ENCODE measurements at places on chromosomes 4 and X.
A peak's percentile ranks its signal among the peaks of the same experiment; 100 is the strongest.

DNA sequence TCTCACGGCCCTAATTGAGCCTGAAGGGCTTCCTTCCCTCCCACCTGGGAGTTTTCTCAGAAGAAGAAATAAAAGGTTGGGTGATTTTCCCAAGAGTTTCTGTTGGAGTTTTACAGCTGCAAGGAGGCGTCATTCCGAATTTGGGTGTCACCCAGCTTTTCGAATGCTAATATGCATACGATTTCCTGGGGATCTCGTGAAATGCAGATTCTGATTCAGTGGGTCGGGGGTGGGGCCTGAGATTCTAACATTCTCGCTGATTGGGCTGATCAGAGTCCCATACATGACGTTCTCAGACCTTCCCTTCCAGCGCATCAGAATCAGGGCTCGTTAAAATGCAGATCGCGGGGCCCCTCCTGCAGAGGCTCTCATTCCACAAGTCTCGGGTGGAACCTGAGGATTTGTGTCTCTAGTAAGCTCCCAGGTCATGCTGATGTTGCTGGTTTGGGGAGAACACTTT, 125.8 kb upstream of the STX18 start:
- no peak for DNase-seq

DNA sequence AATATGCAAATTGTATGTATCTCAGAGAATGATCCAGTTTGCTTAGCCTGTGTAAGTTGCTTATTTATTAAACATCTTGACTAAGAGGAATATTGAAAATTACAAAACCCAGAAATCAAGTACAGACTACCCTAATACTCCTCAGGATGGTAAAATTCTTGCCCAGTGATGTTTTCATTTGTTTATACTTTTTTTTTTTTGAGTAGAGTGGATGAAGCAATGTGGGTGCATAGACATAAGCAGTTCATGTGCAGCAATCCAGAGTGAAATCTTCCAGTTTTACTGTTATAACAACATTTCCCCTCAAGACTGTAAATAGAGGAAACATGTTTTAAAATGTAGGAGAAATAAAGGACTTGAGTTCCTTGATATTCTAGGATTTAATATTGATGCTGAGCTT, 4.7 kb downstream of the GLRB start:
- DNase-seq, result no peak

- DNase-seq, result no peak
These were observed 22.0 kb upstream of the MSANTD1 start for GRCh38 chr4:3226944-3227343.

DNA sequence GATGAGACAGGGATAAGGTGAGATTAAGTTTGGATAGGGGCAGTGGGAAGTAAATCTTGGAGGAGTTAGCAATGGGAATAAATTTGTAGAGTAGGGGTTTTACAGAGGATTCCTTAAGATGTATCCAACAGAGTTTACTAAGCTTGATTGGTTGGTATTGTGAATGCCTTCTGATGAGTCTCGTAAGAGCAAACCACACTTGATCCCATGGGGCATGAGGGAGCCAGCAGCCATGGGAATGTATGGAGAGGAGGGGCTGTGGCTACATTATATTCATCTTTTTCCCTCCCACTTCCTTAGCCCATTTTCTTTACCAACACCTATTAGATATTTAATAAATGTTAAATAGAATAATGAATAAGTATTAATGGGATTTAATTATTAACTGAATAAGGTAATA, 126.6 kb upstream of the NDST3 start:
- no peak for DNase-seq

- DNase-seq, result no peak
These were observed 17.7 kb upstream of the TMEM144 start for GRCh38 chr4:158192439-158193158.

- no peak for DNase-seq
These were observed 26.0 kb downstream of the ARL13A start for GRCh38 chrX:100995469-100995868.

GRCh38 chr4:45131020-45131419, 404.7 kb upstream of the GNPDA2 start:
- no peak for DNase-seq

- no peak for DNase-seq
These were observed 501 bp downstream of the ZNF518B start for GRCh38 chr4:10456595-10457254.

DNA sequence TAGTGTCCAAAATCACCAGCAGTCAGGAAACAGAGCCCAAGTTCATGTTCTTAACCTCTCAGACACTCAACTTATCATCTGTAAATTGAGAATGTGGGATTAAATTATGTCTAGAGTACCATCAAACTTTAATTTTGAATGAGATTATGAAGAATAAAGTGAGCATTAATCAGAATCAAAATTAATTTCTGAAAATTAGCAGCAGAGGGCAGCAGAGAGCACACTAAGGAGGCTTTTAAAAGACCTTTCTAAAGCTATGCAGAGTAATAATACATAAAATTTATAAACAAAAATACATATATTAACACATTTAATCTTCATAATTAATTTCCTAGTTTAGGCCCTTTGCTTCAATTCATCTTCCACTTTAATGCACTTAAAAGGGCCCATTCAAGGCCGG, 7.1 kb downstream of the TASL start:
- no peak for DNase-seq

GRCh38 chr4:148092316-148093014, 349.7 kb downstream of the NR3C2 start:
- DNase-seq, result no peak

DNA sequence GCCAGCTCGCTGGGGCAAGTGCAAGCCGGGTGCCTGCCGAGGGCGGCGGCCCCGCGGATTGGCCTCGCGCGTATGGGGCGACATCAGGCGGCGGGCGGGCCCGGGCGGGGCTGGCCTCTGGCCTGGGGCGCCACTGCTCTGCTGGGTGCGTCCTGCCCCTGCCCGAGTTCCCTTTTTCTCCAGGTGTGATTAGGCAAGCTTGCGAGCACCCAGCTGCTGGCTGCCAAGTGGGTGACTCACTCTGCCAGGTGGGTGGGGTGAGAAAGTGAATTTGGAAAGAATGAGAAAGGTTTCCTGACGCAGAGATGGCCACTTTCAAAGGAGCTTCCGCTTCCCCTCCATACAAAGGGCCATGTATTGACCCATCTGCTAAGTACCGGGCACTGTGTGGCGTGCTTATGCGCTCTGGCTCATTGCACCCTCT, 32.5 kb downstream of the FGFBP1 start:
- DNase-seq, result no peak

GRCh38 chrX:78029663-78030062, 60.2 kb upstream of the PGAM4 start:
- no peak for DNase-seq

GRCh38 chrX:21756785-21757529, 959 bp downstream of the SMPX start:
- DNase-seq, result no peak

DNA sequence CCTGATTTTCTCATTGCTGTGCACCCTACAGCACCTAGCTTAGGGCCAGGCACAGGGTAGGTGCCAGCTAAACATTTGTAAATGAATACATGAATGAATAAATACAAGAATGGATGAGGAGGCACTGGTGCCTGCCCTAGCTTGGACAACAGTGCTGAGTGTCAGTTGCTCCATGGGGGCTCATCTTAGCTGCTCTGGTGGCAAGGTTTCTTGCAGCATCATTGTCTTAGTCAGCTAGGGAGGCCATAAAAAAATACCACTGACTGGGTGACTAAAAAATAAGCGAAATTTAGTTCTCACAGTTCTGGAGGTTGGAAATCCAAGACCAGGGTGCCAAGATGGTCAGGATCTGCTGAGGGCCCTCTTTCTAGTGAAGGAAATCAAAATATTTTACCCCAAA, 31.2 kb downstream of the TMEM31 start:
- no peak for DNase-seq

GRCh38 chr4:1376391-1376840, 29.4 kb downstream of the UVSSA start:
- DNase-seq, result no peak

- DNase-seq, result no peak
These were observed 30.4 kb downstream of the DRD5 start for GRCh38 chr4:9811806-9812205.

DNA sequence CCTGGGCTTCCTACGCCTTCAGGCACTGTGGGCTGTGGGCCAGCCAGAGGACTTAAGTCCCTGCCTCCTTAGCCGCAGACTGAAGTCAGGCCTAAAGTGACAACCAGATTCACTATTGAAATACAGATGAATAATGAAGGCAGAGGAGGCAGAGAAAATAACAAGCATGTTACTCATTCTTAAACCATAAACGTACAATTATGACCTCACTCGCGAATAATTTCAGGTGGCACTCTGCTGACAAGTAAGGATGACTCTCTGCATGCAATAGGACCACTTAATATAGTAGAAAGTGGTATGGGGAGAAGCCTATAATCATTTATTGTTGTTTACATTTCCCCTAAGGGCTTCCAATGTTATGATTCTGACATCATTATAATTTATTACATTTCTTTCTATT, 409.2 kb upstream of the FGF13 start:
- no peak for DNase-seq

DNA sequence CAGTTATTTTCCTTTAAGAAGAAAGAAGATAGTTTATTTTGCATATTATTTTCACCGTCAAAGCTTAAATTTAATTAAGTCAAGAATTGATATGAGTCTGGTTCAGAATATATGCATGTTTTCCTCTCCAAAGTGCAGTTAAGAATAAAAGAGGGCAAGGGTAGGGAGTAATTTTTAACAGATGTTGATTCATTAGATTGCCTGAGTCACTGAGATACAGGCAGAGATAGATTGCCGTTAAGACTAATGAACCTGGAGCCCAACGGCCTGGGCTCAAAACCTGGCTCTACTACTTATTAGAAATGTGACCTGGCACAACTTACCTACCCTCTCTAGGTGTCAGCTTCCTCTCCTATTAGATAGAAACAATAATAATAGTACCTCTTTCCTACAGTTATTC, 1037.4 kb upstream of the PABPC4L start:
- DNase-seq, result no peak

GRCh38 chr4:140044337-140044902, 109.6 kb downstream of the MAML3 start:
- no peak for DNase-seq

GRCh38 chr4:153591441-153591840, 92.6 kb upstream of the TLR2 start:
- no peak for DNase-seq

DNA sequence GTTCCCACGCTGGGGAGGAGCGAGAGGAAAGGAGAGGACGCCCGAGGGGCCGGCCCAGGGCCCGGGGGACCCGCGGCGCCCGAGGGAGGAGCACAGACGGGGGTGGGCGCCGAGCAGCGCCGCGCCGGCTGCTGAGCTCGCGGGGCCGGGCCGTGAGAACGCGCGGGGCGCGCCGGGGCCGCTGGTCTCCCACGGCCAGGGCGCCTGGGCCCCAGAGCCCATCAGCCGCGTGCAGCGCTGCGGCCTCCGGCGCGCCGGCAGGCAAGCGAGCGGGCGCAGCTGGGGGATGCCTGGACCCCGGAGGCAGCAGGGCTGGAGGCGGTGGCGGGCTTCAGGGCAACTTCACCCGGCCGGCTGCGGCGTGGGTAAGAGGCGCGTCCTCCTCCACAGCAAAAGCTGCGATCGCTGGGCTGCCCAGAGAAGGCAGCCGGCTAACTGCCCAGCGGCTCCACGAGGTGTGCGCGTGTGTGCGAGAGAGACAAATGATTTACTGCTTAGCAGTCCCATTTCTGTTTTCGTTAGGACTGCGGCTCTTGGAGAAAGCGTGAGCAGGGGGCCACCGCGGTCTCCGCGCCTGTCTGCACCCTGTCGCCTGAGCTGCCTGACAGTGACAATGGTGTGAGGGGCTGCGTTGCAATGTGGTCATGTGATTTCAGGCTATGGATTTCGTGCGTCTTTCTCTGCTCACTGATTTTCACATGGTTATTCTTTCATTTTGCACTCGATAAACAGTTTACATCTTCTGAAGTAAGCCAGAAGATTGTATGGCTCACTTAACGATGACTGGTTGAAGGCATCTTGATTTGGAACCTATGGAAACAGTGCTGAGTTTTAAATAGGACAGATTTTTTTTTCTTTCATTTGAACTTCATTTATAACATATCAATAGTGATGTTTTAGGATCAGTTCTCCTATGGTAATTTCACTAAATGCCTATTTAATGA, 1.2 kb downstream of the GUCY1A1 start:
- peak; percentile 63 for DNase-seq

DNA sequence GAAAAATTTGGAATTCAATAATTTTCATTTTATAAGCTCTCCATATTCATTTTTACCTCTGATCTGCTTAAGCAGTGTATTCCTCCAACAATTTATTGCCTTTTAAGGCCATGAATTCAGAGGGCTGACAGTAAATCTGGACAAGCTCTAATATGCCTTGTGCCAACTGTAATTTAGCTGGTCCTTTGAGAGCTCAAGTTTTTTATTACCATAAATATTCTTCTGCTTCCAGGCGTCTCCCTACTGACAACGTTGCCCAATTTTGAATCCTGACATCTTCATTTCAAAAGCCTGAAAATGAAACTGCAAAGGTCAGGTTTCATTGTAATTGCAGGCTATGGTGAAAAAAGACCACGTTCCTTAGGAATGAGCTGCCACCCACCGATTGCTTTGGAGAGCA, 95.8 kb upstream of the GEMIN8 start:
- no peak for DNase-seq

DNA sequence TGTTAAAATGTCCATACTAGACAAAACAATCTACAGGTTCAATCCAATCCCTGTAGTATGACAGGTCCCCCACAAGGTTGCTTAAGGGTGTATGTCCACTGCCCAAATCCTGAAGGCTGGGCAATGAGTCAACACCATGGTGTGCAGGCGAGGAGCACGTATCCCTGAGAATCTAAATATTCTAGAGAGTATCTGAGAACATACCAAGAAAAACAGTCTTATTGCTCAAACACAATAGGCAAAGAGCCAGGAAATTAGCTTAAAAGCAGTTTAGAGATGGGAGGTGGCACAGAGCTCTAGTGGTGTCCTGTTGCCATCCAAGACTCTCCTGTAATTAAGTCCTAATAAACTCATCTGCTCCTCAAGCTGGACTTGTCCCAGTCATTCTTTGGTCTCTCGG, 37.0 kb downstream of the RCHY1 start:
- DNase-seq, result no peak

DNA sequence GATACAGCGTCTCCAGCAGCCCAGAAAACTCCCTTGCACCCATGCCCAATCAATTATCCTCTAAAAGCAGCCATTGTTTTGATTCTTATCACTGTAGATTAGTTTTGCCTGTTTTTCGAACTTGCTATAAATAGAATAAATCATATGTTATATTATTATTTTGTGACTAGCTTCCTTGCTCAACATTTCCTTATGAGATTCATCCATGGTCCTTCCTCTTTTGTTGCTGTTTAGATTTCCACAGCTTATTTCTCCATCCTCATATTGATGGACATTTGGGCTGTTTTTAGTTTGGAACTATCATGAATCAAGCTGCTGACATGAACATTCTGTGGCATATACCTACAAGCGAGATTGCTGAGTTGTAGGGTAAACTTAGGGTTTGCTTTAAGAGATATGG, 595.3 kb downstream of the BCOR start:
- DNase-seq, result no peak

DNA sequence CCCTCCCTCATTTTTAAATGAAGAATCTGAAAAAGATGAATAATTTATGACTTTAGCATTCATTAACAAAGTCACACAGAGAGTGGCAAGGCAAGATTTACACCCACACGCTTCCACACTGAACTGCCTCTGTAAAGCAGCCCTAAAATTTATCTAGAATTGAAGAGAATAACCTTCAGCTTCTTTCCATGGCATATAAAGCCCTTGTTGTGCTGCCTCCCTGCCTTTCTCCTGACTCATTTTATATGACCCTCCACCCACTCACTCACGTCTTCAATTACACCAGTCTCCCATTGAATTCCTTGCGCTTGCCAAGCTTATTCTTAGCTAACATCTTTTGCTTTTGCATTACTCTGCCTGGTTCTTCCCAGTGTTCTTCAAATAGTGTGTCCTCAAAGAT, 2649.3 kb downstream of the PCDH7 start:
- no peak for DNase-seq

- DNase-seq, result no peak
These were observed 12.1 kb upstream of the TLR8 start for GRCh38 chrX:12894074-12895030.

All from right atrium auricular region (tissue), 2 donors.